A172 (cell line): ENCODE measurements at places on chromosomes 2 and 18.

DNA sequence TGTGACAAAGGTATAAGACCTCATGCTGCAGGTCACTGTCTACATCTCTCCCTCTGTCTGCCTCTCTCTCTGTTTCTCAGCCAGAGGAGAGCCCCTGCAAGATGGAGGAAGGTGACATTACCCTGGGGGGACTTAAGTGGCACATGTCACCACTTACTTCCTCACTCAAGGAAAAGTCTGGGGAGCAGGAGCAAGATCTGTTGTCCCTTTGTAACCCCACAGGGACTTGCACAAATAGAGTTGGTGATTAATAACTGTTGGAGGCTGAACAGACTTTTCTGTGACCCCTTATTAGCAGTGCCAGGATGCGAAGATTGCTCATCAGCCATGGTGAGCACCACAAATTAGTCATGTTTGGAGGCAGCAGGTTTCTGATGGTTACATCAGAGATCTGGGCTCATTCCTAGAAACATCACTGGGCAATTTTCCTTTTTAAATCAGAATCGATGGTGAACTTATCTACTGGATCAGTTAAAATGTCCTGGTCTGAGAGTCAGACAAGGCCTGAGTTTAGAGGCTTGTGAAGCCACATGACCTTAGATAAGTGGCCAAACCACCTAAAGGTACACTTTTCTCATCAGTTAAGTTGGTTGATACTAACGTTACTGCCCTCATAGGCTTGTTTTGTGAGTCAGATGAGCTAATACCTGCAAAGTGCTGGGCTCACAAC lies 81.2 kb upstream of the LTBP1 start:
- peak; percentile 88 for DNase-seq

DNA sequence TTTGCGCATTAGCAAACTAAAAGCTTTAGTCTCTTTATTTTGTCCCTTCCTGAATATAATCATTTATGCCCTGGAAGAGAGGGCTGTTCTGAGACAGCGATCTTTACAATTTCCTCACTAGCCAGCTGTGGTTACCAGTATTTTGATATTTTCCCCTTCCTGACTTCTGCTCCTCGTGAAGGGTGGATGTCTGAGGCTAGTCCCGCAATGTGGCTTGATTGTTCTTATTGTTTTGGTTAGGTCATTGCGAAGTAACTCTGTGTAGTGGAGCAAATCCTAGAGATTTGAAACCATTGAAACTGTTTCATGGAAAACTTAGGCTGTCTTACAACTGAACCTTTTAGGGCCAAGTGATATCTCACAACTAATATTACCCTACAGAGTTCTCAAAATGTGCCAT lies 2.4 kb downstream of the MRPL33 start:
- DNase-seq = no peak

- DNase-seq = no peak
These were observed 15.4 kb upstream of the TET3 start for GRCh38 chr2:73969356-73969755.

DNA sequence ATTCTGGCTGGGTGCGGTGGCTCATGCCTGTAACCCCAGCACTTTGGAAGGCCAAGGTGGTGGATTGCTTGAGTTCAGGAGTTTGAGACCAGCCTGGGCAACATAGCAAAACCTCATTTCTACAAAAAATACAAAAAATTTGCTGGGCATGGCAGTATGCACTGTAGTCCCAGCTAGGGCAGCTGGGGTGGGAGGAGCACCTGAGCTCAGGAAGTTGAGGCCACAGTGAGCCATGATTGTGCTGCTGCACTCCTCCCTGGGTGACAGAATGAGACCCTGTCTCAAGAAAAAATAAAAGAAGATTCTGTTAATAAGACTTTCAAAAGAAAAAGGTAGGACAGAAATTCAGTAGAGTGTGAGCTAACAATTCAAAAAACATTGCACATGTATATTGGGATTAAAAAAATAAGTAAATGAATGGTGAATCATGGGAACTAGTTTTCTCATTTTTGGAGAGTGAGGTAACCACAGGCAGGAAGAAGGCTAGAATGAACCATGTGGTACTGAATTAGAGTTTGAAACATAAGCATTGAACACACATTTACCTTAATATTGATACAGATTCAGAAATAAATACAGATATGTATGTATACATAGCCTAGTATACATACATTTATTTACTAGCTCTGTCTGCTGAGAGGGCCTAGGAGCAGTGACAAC lies 53.5 kb downstream of the NCOA1 start:
- DNase-seq = no peak

GRCh38 chr2:121489911-121490583 lies 40.6 kb upstream of the RNU4ATAC start:
- no peak for DNase-seq

DNA sequence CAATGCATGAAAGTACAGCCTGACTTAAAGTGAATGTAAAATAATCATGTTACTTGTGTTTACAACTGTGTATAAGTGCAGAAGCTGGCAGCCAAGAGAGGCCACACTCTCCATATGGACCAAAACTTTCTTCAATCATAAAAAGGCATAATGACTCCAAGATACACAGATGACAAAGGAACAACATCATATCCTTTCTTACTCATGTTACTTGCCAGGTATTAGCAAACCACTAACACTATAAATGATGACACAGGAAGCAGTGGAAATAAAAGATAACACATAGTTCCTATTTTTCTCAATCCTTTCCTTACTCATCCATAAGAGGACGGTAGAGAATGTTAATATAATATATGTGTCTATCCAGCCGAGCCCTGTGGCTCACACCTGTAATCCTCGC lies 400.0 kb upstream of the CDH2 start:
- no peak for DNase-seq

DNA sequence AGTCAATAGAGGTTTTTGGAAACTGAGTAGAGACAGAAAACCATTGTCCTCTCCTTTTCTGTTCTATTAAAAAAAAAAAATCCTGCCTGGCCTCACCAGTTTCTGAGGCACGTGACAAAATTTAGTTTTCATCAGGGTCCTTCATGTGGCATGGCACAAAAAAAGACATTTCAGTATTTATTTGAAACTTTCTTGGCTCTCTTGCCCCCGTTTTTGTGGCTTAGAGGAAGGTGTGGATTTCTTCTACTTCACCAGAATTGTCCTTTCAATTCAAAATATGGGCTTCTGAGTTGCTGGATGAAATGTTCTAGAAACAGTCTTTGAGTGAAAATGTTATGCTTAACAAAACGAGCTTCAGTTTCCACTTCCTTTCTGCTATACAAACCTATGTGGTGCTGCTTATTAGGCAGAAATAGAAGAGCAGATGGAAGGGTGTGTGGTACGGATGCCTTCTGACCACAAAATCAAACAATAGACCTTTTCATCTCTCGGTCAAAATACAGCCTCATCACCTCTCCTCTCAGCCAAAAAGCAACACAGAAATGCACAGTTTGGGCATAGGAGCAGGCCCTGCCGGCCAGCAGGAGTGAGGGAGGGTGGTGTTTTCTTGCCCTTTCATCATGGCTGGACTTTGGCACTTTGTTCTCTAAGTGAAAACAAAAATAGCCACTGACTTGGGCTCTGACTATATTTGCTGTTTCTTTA lies 89.2 kb downstream of the SH3RF3 start:
- peak; percentile 59 for DNase-seq

GRCh38 chr2:39805936-39806608 lies 27.0 kb upstream of the THUMPD2 start:
- DNase-seq = no peak

- no peak for DNase-seq
These were observed 50.4 kb downstream of the BOD1L2 start for GRCh38 chr18:57197261-57197660.

- no peak for DNase-seq
These were observed 149.0 kb upstream of the GLI2 start for GRCh38 chr2:120586507-120587278.

GRCh38 chr2:238255636-238256035 lies 15.8 kb upstream of the HES6 start:
- no peak for DNase-seq

DNA sequence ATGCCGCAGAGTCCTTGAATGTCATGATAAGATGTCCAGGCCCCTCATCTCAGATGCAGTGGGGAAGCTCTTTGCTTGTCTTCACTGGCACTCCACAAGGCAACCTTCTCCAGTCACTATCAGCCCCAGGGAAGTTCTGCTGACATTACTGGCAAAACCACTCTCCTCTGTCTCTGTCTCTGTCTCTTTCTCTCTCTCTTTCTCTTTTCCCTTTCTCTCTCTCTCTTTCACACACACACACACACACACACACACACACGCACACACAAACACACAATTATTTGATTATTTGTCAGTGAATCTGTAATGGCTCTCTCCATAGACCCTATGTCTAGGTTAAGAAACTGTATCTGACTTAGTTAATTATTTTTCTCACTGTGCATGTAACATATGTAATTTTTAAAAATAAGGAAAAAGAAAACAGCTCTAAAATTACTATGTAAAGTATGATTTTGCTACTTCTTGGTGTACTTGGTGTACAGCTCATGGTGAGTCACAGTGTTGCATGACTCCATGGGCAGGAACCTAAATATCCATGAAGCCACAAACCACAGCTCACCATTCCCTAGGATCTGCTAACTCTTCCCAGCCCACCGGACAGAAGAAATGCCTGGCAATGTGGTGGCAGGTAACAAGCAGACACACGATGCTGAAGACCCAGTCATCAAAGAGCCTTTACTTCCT lies 594.9 kb upstream of the ID2 start:
- DNase-seq = peak; percentile 94

DNA sequence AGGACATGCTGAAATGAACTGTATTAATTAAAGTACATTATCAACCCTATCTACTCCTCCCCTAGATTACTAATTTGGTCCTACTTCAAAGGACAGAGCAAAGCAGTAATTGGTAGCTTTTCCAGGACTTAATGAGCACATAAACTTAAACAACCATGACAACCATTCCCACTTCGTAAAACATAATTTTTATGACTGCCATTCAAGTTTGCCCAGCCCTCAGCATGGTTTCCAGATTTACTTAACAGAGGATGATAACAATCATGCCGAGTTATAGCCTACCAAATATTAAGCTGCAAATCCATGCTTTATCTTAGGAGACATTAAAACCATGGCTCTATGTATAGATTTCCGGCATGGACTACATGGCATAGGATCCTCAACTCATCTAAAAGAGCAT lies 401.1 kb upstream of the CHAC2 start:
- no peak for DNase-seq
